ENCODE measurements at places on chromosomes 4 and X.

GRCh38 chr4:7144374-7145290, 47.7 kb upstream of the SORCS2 start:
- no peak for DNase-seq

GRCh38 chrX:26032111-26032912, 105.8 kb upstream of the MAGEB18 start:
- DNase-seq = no peak

GRCh38 chr4:2419814-2420213, 1.1 kb downstream of the CFAP99 start:
- no peak for DNase-seq

DNA sequence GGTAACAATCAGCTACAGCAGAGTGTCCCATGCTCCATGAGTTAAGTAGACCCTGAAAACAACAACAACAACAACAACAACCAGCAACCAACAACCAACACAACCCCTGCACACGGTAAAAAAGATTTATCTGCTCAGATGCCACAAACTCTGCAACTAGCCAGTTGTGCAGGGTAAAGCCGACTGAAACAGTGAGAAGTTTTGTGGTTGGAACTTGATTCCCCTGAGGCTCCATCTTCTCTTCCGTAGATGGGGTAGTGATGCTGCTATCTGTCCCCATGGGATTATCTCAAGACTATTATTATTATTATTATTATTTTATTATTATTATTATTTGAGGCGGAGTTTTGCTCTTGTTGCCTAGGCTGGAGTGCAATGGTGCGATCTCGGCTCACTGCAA, 50.6 kb upstream of the RAPGEF2 start:
- DNase-seq = no peak

GRCh38 chr4:37138019-37138653, 106.4 kb upstream of the NWD2 start:
- no peak for DNase-seq

DNA sequence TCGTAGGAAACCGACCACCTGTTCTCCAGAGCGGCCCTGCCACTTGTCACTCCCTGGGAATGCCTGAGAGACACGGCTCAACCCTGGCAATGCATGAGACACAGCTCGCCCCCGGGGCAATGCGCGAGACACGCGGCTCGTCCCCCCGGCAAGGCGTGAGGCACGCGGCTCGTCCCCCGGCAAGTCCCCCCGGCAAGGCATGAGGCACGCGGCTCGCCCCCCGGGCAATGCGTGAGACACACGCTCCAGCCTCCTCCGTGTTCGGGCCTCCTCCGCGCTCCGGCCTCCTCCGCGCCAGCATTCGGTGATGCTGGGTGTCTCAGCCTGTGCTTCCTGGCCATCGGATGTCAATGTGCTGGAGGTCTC, 27.5 kb upstream of the CPLX1 start:
- no peak for DNase-seq

GRCh38 chr4:63983224-63983623, 426.0 kb downstream of the TECRL start:
- DNase-seq = no peak

DNA sequence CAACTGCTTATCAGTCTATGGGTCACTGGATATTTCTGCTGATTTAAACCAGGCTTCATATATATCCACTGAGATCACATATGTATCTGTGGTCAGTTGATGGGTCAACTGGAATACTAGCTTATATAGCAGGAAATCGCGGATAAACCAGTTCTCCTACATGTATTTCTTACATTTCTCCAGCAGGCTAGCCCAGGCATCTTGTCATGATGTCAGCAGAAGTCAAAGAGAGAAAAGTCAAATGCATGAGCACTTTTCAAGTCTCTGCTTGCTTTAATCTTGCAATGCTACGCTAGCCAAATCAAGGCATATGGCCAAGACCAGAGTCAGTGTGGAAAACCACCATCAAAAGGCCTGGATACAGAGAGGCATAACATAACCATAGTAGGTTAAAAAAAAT, 1008.8 kb upstream of the DIAPH2 start:
- DNase-seq = no peak

GRCh38 chrX:13167481-13168231, 123.2 kb upstream of the FAM9C start:
- peak; percentile 33 for DNase-seq

DNA sequence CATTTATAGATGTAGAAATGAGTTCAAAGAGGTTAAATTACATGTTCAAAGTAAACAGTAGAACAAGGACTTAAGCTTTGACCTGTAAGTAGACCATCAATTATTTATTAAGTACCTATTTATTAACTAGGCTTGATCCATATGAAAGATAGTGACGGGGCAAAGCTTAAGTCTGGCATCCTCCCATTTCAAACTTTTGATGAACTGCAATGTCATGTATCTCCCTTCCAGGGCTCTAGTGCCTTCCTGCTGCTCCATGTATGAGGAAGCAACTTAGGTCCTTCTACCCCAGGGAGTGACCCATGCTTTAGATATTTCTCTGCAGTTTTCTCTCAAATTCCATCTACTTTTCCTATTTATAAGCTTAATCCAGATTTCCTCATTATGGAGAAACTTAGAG, 31.9 kb upstream of the ANTXR2 start:
- no peak for DNase-seq

DNA sequence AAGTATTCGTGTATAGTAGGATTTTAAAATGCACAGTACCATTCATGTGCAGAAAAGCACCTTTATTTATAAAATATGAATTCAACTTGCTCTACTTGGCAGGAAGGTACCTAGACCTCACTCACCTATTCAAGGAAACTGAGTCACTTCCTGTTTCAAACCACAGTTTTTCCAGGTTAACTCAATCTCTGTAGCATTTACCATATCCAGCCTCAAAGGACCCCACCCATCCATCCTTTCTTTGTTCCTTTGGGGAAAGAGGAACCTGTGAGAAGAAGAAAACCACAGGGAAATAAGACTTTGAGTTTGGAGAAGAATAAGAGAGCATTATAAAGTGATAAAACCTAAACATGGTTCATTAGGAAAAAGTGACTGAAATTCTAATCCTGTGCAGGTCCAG, 250.7 kb downstream of the CBR4 start:
- DNase-seq = no peak

DNA sequence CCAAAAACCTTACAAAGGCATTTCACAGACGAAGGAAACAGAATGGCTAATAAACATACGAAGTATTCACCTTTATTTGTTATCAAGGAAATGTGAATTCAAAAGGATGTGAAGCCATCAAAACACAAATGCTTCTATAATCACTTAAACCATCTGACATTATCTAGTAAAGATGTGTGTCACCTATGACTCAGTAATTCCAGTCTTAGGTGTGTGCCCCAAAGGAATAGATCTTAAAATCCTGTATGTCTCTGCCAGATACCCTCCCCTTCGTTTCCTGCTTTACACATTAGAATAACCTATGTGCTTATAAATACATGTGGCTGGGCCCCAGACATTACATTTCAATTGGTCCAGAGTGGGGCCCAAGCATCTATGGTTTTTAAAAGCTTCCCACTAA, 41.8 kb upstream of the CEP135 start:
- DNase-seq = no peak

DNA sequence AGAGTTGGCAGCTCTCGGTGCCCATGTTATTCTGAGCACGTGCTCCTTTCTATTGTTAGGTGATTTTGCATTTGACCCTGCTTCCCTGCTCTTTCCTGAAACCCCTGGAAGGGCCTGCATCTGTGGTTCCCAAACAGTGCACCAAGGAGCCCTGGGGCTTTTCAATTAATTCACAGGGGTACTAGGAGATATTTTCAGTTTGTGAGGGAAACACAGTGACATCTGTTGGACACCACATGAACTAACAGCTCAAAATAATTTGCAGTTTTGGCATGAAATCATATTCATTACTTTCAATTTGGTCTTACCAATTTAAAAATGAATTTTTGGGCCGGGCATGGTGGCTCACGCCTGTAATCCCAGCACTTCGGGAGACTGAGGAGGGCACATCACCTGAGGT, 156.6 kb downstream of the GATB start:
- no peak for DNase-seq

GRCh38 chr4:20778896-20779295, 78.6 kb downstream of the PACRGL start:
- no peak for DNase-seq

- no peak for DNase-seq
These were observed 1.5 kb downstream of the PRPS2 start for GRCh38 chrX:12792711-12793110.

GRCh38 chr4:145440292-145441007, 41.2 kb upstream of the SMAD1 start:
- no peak for DNase-seq

DNA sequence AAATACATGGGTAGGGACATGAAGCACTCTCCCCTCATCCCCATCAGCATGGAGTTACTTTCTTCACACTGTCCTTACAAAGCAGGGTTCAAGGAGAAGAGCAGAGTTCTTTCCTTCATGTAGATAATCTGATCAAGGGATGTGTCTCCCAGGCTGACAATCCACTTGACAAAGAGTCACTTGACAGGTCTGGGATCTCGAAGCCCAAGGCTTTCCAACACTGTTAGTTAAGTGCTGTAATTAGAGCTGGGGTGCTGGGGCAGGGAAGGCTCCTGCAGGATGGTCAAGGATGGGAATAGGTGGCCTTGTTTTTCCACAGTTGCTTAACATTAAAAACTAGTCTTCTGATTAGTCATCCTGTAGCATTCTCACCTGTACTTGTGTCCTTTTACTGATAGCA, 38.0 kb downstream of the CCNG2 start:
- DNase-seq = no peak

DNA sequence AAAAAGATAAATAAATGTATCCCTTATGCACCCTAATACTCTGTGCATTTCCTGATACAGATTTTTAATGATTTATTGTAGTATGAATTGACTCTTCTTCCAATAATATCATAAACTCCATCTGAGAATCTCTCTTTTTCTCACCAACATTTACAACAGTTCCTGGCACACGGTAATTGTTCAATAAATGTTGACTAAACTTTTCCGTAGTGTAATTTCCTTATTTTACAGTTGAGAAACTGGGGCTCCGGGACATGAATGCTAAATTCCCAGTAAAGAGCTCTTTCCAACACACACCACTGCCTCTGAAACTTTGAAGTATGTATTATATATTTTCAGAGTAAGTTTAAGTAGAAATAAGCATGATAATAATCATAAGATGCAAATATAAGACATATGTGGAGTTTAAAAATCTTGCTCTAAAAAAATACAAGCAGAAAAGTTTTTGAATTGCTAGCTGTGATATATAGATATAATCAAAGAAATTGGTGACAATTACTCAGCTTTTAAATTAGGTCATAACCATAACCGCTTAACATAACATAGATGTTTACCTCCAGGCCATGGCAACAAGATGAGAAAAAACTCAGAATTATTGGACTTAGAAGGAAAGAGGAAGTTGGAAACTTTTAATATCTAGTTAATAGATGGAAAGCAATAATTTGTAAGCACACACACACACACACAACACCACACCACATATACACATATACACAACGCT, 28.2 kb upstream of the ANTXR2 start:
- DNase-seq = no peak

- DNase-seq = no peak
These were observed 45.4 kb downstream of the BMPR1B start for GRCh38 chr4:94803181-94803580.

- no peak for DNase-seq
These were observed 435.8 kb downstream of the MAGEB5 start for GRCh38 chrX:26651755-26652154.

DNA sequence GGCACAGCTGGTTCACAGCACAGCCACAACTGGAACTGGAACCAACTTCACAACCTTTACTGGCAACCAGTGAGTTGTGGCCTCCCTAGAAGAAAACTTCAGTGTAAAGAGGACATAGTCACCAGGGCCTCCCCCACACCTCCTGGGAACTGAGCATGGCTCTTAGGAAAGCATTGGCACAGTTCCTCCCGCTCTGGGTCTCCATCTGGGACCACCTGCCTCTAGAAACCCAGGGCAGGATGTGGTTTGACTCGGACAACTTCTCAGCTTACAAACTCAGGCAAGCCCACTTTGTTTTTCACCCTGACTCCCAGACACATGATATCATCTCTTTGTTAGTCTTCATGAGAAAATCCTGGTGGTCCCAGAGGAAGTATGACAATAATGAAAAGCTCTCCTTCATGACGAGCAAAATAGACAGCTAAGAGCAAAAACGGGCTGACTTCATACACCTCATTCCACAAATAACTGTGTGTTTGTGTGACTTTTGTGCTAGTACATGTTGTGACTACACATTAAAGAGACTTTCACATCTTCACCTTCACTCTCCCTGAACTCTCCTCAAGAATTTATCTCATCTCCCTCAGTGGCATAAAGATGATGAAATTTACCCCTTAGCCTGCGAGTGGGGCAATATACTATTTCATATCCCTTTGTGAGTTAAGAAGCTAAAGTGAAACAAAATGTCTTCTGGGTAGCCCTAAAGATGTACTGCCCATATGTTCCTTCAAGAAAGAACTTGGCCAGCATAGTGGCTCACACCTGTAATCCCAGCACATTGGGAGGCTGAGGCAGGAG, 75.4 kb downstream of the SH3KBP1 start:
- DNase-seq = no peak

DNA sequence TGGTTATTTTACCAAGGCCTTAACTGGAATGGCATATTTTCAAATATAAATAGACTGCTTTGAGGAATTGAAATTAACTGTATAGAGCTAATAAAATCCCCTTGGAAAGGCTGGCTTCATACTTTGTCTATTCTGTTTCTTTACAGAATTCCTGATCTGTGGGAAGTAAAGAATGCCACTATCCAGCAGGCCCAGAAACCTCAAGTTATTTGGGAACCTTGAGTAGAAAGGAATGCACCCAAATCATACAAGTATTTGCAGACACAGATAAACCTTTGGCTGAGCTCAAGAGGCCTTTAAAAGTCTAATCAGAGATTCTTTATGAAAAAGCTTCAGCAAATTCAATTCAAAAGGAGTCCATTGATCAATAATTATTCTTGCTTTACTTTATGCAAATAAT, 975.7 kb upstream of the PABPC4L start:
- DNase-seq = no peak

DNA sequence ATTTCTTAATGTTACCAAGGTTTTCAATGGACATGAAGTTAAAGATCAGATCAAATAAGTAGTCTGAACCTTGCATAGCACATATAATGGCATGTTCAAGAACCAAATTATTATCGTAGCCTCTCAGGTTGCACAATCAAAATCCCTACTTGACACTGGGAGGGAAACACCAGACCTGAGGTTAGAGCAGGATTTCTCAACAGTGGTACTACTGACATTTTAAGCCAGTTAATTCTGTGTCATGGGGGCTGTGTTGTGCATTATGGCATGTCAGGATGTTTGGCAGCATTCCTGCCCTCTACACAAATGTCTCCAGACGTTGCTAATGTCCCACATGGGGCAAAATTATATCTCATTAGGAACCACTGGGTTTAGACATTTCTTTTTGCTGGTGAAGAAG, 20.8 kb downstream of the RLIM start:
- DNase-seq = no peak

GRCh38 chr4:93648258-93648657, 180.3 kb upstream of the ATOH1 start:
- no peak for DNase-seq

GRCh38 chr4:72591547-72592454, 22.8 kb upstream of the ADAMTS3 start:
- no peak for DNase-seq

All from activated CD4-positive, alpha-beta T cell treated with anti-CD3 and anti-CD28 coated beads, Interleukin-2, amount 50 U/mL, for 48 hours (primary cell).